ENCODE measurements at places on chromosomes 11 and 22.

DNA sequence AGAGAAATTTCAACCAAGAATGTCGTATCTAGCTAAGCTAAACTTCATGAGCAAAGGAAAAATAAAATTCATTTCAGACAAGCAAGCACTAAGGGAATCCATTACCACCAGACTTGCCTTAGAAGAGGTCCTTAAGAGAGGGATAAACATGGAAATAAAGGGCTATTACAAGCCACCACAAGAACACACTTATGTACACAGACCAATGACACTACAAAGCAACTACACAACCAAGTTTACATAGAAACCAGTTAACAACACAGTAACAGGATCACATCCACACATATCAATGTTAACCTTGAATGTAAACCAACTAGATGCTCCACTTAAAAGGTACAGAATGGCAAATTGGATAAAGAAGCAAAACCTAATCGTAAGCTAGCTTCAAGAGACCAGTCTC, 38.0 kb downstream of the TMEM123 start:
- no peak for DNase-seq

GRCh38 chr11:130166457-130166784, 6.8 kb downstream of the ST14 start:
- DNase-seq = no peak

- no peak for DNase-seq
Observed at GRCh38 chr11:106277484-106277883, 200.0 kb downstream of the AASDHPPT start.

DNA sequence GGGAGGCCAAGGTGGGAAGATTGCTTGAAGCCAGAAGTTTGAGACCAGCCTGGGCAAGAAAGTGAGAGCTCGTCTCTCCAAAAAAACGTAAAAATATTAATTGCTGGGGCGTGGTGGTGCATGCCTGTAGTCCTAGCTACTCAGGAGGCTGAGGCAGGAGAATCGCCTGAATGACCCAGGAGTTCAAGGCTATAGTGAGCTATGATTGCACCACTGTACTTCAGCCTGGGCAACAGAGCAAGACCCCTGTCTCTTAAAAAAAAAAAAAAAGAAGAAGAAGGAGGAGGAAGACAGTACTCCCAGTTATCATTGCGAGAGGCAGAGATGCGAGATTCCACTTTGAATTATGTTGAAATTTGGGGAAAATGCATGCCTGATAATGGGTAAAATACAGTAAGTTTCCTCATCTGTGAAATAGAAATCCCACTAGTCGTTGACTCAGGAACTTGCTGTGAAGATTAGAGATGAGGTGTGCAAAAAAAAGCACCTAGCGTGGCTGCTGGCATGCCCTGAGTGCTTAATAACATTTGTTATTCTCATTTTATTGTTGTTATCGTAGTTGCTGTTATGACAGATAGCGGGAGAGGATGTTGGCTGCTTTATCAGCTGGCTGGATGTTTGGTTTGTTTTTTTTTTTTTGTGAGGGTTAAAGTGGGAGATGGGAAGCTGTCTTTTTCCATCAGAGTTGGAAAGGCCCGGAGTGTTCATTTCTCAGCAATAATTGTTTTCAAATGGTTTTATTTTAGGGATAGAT, 33.4 kb downstream of the BCR start:
- DNase-seq = no peak

DNA sequence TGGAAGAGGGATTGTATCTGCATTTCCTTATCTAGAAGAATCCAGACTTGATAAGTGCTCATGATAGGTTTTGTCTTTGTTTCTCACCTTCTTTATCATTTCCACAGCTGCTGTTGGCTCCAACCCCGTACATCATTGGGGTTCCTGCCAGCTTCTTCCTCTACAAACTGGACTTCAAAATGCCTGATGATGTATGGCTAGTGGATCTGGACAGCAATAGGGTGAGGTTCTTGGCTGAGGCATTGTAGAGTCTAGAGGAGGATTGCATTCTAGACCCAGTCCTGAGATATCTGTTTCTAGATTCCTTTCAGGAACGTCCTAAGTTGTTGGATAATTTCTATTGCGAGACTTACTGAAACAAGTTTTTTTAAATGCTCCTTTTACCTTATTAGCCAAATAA, 8.1 kb downstream of the MADD start:
- DNase-seq = no peak

GRCh38 chr22:39152511-39153219, at the start of gene CBX7:
TSS of gene CBX7 (minus strand) at chr22:39152680. CDS start at chr22:39152444, 236 bp downstream.
- peak; percentile 71 for DNase-seq

DNA sequence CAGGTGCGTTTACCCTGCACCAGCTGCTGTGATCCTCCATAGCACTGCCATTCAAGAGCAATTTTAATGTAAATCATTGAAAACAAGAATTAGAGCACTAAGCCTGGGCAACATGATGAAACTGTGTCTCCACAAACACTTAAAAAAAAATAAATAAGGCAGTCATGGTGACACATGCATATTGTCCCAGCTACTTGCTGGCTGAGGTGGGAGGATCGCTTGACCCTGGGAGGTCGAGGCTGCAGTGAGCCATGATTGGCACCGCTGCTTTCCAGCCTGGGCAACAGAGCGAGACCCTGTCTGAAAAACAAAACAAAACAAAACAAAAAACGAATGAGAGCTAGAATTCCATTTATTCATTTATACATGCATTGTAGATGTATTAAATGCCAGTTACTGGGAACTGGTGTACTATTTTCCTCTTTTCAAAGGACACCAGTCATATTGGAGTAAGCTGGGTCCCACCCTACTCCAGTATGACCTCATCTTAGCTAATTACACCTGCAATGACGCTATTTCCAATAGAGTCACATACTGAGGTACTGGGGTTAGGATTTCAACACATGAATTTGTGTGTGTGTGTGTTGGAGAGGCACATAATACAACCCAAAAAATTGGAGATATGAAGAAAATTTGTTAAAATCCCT, 101.9 kb downstream of the MICAL2 start:
- no peak for DNase-seq

DNA sequence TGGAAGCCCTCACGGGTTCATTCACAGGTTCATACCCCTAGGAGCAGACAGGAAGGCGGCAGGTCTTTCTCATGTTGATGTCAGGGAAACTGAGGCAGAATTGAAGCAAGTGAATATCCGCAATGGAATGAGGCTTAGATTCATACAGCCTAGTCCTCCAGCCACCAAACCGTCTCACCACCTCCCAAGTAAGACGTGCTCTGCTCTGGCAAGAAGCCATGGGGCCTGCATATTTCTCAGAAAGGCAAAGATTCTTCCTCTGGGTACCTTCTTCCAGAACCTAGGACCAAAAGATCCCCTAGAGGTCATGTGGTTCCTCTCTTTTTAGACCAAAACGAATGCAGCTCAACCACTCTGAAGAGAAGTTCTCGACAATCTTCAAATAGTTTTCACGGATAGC, 1.7 kb downstream of the AP1B1 start:
- DNase-seq = no peak

GRCh38 chr22:30718938-30719337, 24.3 kb downstream of the OSBP2 start:
- no peak for DNase-seq

DNA sequence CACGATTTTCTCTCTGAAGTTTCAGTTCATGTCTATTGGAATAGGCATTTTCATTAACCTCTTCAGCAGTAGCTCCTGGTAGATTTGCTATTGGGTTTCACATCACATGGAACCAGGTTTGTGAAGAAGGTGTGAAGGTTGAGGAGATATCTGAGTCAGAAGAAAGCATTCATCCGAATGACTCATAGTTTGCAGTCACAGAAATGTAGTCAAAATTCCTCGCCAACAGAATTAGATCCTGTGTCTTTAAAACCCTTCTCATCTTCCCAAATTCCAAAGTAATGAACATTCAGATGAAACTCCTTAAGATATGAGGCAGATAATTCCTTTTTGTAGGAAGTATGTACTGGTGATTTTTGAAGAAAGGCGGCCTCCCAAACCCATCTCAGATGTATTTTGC, 125.0 kb upstream of the LARGE1 start:
- no peak for DNase-seq

- no peak for DNase-seq
Observed at GRCh38 chr11:67023957-67024353, 1.0 kb downstream of the SYT12 start.

- DNase-seq = no peak
Observed at GRCh38 chr22:35785181-35785923, 67.7 kb downstream of the APOL5 start.

DNA sequence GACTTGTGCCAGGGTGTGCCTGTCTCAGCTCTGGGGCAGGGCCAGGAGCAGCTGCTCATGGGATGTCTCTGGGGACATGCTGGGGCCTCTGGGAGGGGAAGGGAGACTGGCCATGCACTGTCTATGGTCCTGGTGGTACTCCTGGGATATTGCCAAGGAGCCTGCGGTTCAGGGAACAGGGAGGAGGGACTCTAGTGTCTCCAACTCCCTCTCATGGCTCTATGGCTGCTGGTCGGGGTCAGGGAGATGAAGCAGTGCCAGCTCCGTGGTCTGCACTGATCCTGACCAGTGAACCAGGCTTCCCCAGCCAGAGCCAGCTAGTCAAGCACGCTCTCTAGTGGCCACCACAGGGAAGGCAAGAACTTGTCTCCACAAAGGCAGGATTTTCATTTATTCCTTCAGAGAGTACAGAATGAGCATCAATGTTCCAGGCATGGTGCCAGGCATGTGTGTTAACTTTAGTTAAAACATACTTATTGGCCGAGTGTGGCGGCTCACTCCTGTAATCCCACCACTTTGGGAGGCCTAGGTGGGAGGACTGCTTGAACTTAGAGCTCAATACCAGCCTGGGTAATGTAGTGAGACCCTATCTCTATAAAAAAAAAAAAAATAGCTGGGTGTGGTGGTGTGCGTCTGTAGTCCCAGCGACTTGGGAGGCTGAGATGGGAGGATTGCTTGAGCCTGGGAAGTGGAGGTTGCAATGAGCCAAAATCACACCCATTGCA, 2.5 kb upstream of the BEST1 start:
- DNase-seq = peak; percentile 59

Data from NCI-H187 (cell line).